SIG-M5 (cell line): ENCODE measurements at places on chromosomes 2 and 18.

- DNase-seq: no peak
These were observed 193.2 kb downstream of the CCDC85A start for GRCh38 chr2:56376699-56377665.

DNA sequence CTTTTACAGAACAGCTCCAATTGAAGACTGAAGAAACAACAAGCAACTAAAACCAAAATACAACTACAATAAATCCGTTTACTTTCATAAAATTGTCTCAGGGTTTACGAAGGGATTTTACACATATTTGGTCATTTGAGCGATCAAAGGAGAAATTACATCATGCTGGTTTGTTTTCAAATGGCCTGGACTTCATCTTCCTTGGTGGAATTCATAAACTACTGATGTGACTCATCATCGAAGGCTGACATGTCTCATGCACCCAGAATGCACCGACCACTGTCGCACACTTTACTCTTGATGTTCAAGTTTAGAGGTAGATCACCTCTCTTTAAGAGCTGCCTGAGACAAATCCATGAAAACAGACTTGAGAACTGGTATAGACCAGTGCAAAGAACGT lies 25.6 kb upstream of the PMAIP1 start:
- no peak for DNase-seq

GRCh38 chr2:200471928-200472645 lies 37.8 kb downstream of the KCTD18 start:
- no peak for DNase-seq

GRCh38 chr2:231117922-231118613 lies 6.8 kb downstream of the HTR2B start:
- no peak for DNase-seq

- no peak for DNase-seq
These were observed 88.3 kb upstream of the MBOAT2 start for GRCh38 chr2:9091811-9092210.

- DNase-seq: no peak
These were observed 53.5 kb downstream of the VSNL1 start for GRCh38 chr2:17593841-17594491.

DNA sequence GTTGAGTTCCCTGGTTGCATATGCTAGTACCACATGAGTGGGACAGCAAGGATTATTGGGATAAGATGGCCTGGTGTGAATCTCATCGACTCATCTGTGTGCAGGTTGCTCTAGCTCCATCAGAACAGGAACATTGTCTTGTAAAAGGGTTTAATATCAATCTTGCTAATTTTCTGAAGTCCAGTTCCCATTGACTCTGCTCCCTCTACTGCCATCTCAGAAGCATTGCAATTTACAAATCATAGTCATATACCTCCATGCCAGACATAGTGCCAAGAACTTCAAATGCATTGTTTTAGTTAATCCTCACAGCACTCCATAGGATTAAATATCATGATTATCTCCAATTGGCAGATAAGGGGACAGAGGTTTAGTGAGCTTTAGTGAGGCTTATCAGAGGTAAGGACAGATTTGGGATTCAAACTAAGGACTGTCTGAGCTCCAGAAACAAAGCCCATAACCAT lies 4.8 kb upstream of the STAT4 start:
- peak; percentile 11 for DNase-seq

DNA sequence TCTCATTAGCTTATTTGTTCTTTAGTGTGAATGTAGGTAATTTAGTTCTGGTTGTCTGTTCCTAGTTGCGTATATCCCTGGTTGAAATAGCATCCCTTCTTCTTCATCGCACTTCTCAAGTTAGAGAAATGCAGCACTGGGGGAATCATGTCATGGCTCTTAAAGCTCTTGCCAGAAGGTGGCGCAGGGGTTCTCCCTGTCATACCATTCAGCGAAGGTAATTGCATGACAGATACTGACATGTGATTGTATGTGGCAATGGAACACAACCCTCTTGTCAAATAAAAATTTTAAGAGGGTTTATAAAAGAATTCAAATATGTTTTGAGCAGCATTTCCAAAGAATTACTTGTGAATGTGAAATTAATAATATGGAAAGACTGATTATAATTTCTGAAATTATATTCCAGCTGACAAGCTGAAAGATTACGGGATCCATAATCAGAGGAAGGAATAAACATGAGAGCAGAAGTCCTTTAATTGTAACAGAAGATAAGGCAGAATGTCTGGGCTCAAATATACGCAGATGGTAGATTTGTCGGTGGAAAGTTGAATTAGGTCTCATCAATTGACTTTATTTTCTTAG lies 411.7 kb downstream of the DSEL start:
- peak; percentile 0 for DNase-seq

DNA sequence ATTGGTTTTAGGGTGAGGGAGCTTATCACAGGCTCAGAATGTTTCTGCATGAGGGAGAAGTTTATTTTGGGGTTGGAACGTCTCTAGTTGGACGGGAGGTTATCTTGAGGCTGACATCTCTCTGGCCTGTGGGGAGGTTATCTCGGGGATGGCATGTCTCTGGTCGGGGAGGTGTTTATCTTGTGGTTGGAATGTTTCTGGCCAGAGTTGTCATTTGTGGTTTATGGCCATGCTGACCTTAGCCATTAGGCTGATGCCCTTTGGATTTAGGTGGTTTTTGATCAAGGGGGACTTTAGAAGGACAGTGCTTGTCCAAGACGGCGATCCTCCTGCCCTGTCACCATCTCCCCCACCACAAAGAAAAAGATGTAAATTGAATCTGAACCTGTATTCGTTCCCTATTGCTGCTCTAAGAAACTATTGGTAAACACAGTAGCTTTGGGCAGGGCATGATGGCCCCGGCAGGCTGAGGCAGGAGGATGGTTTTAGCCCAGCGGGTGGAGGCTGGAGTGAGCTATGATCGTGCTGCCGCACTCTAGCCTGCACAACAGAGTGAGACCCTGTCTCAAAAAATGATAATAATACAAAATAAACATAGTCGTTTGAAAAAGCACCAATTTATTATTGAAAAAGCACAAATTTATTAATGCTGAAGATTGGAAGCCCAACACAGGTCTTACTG lies 17.8 kb upstream of the MPPE1 start:
- no peak for DNase-seq

DNA sequence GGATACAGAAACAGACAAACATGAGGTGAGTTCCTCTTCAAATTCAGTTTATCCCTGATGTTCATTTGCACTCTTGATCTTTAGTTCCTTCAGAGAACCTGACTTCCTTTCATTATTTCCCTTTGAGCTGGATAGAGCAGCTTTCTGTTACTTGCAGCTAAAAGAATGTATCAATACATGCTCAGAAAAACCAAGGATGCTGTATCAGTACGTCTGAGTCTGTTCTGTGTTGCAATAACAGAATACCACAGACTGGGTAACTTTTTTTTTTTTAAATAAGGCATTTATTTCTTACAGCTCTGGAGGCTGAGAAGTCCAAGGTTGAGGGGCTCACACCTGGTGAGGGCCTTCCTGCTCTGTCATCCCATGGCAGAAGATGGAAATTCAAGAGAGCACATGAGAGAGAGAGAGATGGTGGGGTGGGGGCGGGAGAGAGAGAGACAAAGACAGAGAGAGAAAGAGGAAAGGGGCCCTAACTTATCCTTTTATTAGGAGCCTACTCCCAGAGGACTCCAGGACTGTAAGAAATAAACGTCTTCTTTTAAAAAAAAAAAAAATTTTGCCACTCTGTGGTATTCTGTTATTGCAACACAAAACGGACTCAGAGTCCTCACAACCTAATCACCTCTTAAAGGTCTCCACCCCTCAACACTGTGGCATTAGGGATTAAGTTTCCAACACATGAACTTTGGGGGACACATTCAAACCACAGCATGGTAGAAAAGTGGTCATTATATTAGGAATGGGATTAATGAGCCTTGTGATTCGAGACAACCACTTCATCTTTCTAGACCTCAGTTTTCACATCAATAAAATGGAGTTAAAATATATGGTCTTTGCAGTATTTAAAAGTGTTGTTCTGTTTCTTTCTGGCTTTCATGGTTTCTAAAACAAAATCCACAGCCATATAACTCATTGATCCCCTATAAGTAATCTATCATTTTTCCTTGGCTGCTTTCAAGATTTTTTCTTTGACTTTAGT lies 18.4 kb upstream of the SELENOI start:
- peak; percentile 34 for DNase-seq

DNA sequence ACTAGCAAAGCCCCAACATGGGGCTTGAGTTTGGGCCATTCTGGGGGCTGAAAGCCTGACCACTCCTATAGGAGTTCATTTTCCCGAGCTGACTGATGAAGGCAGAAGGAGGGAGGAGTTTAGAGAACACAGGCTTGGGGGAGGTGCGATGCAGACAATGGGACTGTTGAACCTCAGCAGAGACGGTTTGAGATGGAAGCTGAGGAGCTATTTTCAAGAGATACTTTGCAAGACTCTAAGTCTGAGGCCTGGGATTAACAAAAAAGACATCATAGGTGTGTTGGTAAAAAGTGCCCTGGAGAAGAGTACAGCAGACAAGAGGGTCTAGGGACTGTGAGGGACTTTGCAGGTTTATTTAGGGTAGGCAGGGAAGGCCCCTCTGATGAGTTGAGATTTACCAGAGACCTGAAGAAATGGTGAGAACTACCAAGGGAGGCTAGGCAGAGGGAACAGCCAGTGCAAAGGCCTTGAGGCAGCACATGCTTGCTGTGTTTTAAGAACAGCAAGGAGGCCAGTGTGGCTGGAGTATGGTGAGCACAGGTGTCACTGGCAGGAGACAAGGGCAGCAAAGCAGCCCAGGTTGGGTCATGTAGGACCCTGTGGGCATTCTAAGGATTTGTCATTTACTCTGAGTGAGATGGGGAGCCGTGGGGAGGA lies 31.6 kb downstream of the PCBP1 start:
- no peak for DNase-seq

- no peak for DNase-seq
These were observed 27.6 kb upstream of the MSTN start for GRCh38 chr2:190090148-190090547.

- DNase-seq: no peak
These were observed 67.0 kb downstream of the PSMG2 start for GRCh38 chr18:12769644-12770440.
